ENCODE measurements at places on chromosomes 2 and 18. TPM values are rescaled to one million over a fixed set of nuclear protein-coding genes. Genes with fewer than 3 reads are reported as not detected.

Gene ALPP
- total RNA-seq: 0.34 TPM

Gene CIB4
- not detected for total RNA-seq

DNA sequence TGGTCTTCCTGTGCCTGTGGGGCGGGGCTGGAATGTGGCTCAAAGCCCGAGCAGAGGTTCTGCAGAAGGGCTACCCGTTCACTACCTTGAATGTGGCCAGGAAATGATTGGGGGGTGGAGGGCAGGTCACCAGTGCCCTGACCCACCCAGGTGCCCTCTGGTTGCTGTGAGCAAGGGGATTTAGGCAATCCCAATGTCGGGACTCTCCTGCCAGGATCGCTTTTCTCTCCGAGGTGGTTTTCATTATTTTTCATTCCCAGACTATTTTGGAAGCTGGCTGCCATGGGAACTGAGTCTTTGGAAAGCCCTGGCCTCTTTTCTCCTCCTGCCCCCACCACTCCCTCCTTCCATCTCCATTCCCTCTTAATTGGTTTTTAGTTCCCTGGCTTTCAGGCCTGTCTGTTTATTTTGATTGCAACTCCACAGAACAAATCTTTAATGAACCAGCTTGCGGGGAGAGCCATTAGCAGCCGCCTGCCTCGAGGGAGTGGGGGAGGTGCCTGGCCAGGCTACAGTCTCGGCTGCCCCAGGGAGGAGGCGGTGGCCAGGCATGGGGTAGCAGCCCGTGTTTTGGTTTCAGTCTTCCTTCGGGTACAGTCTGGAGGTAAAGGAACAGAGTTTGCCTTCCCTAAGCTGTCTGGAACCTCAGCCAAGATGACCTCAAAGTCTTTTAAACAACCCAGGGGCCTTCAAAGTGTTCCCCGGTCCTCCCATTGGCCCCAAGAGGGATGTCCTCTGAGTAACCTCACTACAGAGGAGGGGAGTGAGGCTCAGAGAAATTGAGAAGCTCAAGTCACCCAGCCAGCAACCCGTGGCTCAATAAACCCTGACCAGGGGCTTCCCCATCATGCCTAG lies 114.4 kb upstream of the HAAO start:
- DNase-seq: peak; percentile 82

DNA sequence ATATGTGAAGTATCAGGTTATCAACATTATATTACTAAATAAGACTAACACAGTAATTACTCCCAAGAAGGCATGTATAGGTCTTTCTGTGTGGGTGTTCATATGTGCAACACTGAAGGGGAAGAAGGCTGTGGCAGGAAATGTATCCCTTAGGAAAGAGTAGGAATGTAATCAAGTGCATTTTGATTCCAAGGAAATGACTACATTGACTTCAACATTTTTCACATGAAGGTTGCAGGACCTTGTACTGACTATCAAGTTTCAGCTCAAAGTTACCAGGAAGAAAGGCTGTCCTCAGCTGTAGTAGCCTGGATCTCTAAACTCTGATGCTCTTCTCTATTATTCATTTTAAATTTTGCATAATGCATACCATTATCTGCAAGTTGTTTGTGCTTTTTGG lies 680.8 kb downstream of the NYAP2 start:
- no peak for DNase-seq

GRCh38 chr2:124867247-124867646 lies 842.2 kb downstream of the CNTNAP5 start:
- DNase-seq: no peak

GRCh38 chr2:188456114-188456909 lies 164.6 kb downstream of the GULP1 start:
- DNase-seq: no peak

GRCh38 chr2:65586516-65586915 lies 154.1 kb upstream of the SPRED2 start:
- DNase-seq: no peak
